Eye (tissue), 1 donor: ENCODE measurements at places on chromosomes 13 and 19.

GRCh38 chr13:100436099-100436498 is 152.5 kb downstream of the GGACT start:
- no peak for DNase-seq

GRCh38 chr19:1252221-1252820 is 3.9 kb downstream of the MIDN start:
- peak; percentile 72 for DNase-seq

GRCh38 chr13:66532146-66532545 is 698.0 kb downstream of the PCDH9 start:
- DNase-seq: no peak

- no peak for DNase-seq
Observed at GRCh38 chr13:86608701-86609100, 809.5 kb upstream of the SLITRK6 start.

GRCh38 chr13:106846571-106847448 is 278.9 kb upstream of the ARGLU1 start:
- DNase-seq: no peak

DNA sequence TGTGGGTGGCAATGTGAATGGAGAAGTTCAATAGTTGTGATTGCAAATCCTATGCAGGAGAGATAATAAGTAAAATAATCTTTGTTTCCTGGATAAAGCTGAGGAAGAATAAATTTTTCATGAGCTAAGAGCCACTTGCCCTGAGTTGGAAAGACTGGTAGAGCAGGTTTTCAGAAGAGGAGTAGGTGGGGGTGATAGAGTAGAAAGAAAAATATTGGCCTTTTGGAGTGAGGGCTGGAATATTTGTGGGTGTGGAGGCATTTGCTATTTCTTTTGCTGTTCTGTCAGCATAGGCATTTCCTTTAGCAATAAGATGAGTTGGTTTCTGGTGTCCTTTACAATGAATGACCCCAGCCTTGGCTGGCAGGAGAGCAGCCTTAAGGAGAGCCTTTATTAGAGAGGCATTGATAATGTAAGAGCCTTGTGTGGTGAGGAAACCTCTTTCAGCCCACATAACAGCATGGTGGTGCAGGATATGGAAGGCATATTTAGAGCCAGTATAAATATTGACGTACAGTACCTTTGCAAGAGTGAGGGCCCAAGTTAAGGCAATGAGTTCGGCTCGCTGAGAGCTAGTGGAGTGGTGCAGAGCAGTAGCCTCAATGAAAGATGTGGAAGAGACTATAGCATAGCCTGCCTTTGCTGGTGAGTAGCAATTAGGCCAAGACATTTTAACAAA is 11.6 kb upstream of the ZNF431 start:
- no peak for DNase-seq

DNA sequence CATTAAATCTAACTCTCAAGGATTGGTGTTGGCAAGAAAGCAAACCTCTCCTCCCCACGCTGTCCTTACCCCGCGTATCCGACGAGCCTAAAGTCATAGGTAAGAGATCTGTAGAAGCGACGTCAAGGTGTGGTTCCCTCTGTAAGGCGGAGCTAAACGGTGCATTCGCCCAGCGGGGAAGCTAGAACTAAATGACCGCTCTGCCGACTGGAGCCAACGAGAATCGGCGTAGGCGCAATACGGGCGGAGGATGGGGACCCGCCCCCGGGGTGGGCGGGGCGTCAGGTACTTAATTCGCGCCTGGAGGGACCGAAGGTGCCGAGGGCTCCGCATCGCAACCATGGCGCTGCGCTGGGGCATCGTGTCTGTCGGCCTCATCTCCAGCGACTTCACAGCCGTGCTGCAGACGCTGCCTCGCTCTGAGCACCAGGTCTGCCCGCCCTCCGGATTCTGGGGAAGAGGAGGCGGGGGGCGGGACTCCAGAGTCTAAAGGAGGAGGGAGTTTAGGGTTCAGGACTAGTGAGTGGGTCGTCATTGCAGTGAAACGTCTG is at the start of gene DHDH:
DHDH (plus strand) TSS at position 318 of the 551 bp plus-strand sequence; CDS start at position 341, 23 bp downstream.
- DNase-seq: peak; percentile 89

DNA sequence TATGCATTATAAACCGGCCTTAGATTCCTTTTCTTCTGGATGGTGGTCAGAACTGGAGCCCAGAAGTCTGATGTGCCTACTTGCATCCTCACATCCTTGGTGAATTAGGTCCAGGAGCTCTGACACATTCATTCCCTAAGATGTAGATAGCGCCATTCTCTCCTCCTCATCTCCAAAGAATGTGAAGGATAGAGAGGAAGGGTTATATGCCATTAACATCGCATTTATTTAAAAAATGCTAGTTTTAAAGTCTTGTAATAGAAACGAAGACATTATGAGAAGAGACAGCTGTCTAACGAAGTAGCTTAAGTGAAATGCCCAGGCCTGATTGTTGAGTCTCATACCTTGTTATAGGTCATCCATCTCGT is 9.7 kb downstream of the MBNL2 start:
- DNase-seq: no peak

DNA sequence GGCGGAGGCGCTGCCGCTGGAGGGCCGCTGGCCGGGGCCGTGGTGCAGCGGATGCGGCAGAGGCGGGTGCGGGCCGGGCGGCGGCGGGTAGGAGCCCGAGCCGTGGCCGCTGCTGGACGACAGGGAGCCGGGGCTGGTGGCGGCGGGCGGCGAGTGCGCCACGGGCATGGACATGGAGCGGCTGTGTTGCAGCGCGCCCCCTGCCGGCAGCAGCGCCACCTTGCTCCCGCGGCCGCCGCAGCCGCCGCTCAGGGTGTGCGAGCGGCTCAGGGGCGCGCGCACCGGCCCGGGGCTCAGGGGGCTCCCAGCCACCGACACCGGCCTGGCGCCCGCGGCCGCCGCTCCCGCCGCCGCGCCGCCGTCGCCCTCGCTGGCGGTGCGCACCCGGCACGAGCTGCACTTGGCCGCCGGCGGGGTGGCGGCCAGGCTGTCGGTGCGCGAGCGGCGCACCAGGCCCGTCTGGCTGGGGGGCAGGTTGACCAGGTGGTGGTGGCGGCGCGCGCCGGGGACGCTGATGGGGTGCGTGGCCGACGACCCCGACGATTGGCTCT is 1.7 kb downstream of the IRS2 start:
- peak; percentile 93 for DNase-seq

- DNase-seq: no peak
Observed at GRCh38 chr13:79913141-79913827, 427.6 kb downstream of the SPRY2 start.

DNA sequence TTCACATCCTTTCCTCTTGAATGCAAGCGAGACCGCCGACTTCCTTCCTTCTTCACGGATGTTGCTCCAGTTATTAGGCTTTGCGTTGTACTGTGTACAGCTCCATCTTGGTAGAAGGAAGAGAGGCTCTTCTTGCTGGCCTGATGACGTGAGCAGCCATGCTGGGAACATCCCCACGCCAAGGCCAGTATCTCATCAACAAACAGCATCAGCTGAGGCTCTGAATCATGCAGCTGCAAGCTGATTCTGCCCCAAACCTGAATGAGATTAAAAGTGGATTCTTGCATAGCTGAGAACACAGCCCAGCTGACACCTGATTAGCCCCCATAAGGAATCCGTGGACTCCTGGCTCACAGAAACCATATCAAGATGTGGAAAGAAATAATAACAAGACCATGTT is 809.6 kb downstream of the EFNB2 start:
- no peak for DNase-seq

- no peak for DNase-seq
Observed at GRCh38 chr13:111152844-111153243, 37.7 kb downstream of the ARHGEF7 start.

GRCh38 chr13:26327940-26328725 is 74.2 kb downstream of the CDK8 start:
- no peak for DNase-seq

GRCh38 chr19:57566396-57567265 is 7.0 kb upstream of the ZNF550 start:
- DNase-seq: no peak

GRCh38 chr19:19171821-19172532 is 1.9 kb upstream of the MEF2B start:
- no peak for DNase-seq

DNA sequence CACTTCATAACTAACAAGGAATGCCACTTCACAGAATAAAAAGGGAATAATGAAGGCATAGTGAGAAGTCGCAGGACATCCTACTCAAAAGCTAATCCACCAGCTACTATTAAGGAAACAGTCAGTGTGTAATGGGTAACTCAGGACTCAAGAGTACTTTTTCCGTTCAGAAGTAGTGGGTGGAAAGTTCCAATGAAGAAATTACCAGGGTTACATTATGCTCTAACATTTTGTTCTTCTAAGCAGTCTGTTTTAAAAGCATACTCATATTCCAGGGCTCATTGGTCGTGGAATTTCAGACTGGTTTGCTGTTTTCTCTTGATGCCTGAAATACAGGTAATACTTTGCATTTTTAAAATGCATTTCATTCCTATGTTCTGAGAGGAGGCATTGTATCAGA is 222.4 kb upstream of the IRS2 start:
- no peak for DNase-seq

GRCh38 chr13:27921421-27921960 is 1.7 kb downstream of the PDX1 start:
- DNase-seq: peak; percentile 27

- no peak for DNase-seq
Observed at GRCh38 chr13:102677122-102677521, 17.7 kb downstream of the METTL21C start.

DNA sequence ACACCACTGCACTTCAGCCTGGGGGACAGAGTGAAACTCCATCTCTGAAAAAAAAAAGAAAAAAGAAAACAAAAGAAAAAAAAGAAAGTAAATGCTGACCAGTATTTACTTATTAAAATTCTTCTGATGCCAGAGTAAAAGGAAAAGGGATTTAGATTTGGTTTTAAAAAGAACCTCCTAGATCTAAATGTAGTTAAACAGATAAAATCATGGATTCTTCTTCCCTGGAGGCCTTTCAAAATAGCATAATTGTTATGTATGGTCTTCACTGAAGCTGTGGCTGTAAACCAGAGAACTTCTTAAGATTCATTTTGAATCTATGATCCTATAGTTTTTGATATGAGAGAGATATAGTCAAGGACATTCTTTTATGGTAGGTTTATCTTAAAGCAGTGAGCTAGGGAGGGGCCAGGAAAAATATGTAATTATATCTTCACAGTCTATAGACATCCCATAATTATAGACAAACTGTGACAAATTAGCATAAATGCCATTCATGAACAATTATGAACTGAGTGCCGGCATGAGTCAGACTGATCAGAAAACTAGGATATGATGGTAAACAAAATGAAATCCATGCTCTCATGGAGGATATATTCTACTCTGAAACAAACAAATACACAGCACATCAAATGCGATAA is 14.9 kb upstream of the STK24 start:
- DNase-seq: no peak

DNA sequence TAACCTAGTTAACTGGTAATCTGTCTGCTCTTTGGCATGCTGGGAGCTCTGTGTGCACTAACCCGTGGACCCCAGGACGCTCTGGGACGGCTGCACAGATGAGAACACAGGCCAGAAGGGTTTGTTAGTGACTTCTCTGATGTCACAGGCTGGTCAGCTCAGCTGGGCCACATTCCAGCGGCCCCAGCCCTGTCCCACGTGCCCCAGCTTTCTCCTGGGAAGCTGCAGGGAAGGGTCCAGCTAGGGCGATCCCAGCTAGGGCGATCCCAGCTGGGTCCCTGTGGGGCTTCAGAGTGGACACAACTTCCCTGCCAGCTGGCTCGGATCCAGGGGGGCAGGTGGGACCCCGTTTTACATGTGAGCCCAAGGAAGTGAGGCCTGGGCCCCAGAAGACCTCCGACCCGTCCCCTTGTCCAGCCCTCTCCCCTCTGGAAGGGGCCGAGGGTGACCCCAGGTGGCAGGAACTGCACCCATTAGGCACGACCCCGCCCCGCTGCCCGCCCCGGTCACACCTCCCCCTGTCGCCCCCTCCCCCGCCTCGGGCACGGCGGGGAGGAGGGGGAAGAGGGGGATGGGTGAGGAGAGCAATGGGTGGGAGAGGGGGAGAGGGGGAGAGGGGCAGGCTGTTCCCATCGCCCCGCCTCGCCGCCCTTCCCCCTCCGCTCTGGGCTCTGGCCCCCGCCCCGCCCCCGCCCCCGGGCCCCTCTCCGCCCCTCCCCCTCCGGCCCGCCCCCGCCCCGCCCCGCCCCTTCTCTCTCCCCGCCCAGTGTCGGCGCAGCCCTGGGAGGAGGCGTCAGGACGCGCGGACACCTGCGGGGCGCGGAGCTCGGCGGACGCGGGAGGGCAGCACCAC is 75.2 kb upstream of the MCF2L start:
- DNase-seq: peak; percentile 86

DNA sequence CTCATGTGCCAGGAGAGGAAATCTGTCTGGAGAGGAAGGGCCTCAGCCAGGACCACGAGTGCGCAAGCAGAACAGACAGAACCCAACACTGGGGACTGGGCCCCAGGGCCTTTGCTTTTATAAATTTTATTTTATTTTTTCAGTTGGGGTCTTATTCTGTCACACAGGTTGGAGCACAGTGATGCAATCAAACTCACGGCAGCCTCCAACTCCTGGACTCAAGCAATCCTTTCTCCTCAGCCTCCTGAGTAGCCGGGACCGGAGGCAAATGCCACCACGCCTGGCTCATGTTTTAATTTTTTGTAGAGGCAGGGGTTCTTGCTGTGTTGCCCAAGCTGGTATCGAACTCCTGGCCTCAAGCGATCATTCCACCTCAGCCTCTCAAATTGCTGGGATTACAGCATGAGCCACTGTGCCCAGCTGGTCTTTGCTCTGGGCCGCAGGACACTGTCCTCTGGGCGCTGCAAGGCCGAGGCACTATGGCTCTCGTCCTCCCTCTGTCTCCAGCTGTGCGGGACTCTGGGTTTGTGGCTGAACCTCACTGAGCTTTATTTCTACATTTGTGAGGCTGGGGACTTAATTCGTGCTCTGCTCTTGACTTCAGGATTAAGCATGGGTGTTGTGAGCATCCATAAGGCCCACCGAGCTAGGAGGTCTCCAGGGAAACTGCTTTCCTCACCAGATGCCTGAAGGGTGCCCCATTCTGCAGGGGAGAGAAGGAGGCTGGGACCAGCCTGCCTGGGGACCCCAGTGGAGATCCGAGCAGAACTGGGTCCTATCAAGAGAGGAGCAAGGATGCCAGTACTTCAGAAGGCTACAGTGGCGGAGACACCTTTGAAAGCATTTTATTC is 144.2 kb upstream of the VSTM2B start:
- no peak for DNase-seq

- DNase-seq: no peak
Observed at GRCh38 chr19:45542234-45542668, 35.0 kb downstream of the VASP start.

GRCh38 chr19:2853015-2853606 is 11.8 kb downstream of the ZNF555 start:
- no peak for DNase-seq

DNA sequence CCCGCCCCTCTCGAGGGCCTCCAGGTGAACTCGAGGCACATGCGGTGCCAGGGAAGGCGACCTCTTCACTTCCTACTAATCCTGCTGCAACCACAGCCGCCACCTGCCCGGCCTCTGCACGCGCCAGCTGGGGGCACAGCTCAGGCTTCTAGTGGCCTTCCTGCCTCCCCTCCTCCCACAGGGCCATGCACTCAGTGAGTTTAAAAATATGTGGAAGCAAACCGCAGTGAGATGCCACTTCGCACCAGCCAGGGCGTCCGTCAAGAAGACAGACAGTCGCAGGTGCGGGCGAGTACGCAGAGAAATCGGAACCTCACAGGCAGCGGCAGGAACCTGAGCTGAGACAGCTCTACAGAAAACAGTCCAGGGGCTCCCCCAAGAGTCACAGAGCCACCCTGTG is 10.4 kb downstream of the LMNB2 start:
- peak; percentile 70 for DNase-seq
